ENCODE measurements at places on chromosomes 7 and 10. TPM values are rescaled to one million over a fixed set of nuclear protein-coding genes. Genes with fewer than 3 reads are reported as not detected.

GRCh38 chr7:80150611-80151273 lies 16.1 kb downstream of the GNAI1 start:
- no peaks in the 10 kb centered on the region for H3K36me3 ChIP-seq
- H3K4me1 ChIP-seq: peaks cover 89% of the 10 kb centered on the region
- DNase-seq: peak; percentile 61
- no peak overlapping the region for H3K27ac ChIP-seq
- no peaks in the 10 kb centered on the region for H3K27me3 ChIP-seq

DNA sequence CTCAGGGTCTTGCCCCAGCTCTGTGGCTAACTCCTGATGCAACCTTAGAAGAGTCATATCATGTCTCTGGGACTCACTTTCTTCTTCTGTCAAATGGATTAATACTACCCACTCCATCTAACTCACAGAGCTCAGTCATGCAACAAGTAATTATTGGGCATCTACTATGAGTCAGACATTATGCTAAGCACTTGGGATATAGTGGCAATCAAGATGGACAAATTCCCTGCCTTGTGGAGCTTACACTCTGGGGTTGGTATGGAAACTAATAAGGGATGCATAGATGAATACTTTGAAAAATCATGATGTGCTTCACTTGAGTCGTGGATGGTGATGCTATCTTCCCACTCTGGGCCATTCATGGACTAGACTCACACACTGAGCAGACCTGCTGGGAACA lies 88.9 kb downstream of the KCNMA1 start:
- DNase-seq: no peak
- H3K27me3 ChIP-seq: no peaks in the 10 kb centered on the region
- no peaks in the 10 kb centered on the region for H3K4me1 ChIP-seq
- H3K27ac ChIP-seq: no peak overlapping the region

DNA sequence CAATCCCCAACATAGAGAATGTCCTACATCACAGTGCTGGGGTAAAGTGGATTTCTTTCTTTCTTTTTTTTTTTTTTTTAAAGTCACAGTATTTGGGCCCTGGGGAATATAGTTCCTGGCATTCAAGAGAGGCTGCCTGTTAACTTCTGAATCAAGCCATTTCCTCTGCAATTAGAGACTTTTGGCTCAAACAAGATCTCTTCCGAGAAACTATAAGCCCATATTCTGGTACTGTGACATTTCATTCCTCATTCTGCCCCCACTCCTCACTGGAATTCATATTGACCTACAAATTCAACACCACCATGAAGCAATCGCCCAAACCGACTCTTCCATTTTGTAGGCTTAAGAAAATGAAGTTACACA lies 187.4 kb downstream of the PHTF2 start:
- no peak for DNase-seq
- no peaks in the 10 kb centered on the region for H3K27me3 ChIP-seq
- H3K4me1 ChIP-seq: no peaks in the 10 kb centered on the region
- no peaks in the 10 kb centered on the region for H3K36me3 ChIP-seq
- no peak overlapping the region for H3K4me3 ChIP-seq

- H3K4me3 ChIP-seq: no peak overlapping the region
- peak; percentile 46 for DNase-seq
- no peak overlapping the region for H3K27ac ChIP-seq
Measured at GRCh38 chr10:36888925-36889573, 236.3 kb upstream of the ANKRD30A start.

DNA sequence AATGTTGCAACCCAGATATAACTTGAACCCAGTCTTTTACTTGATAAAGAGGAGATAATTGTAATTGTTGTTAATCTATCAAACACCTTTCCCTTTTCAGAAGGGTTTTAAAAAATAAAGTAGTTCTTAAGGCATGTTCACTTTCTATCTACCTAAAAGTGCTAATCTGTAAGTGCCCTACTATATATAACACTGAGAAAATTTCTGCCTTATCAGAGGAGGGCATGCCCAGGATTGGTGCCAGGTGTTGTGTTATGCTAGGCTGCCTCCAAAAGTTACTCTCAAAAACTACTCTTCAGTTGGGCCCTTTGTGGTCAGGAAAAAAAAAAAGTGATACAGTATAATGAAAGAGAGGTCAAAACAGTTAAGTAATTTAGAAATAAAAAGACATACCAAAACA lies 36.3 kb downstream of the SMNDC1 start:
- H3K4me3 ChIP-seq: no peak overlapping the region
- H3K27ac ChIP-seq: no peak overlapping the region
- no peaks in the 10 kb centered on the region for H3K27me3 ChIP-seq
- no peak for DNase-seq

GRCh38 chr7:126840869-126841268 lies 411.9 kb downstream of the GRM8 start:
- H3K4me1 ChIP-seq: no peaks in the 10 kb centered on the region
- DNase-seq: no peak
- H3K27ac ChIP-seq: no peak overlapping the region
- H3K27me3 ChIP-seq: no peaks in the 10 kb centered on the region
- no peaks in the 10 kb centered on the region for H3K36me3 ChIP-seq

- no peak overlapping the region for H3K27ac ChIP-seq
- no peaks in the 10 kb centered on the region for H3K36me3 ChIP-seq
- no peak overlapping the region for H3K4me3 ChIP-seq
- no peak for DNase-seq
- H3K4me1 ChIP-seq: peaks cover 2% of the 10 kb centered on the region
Measured at GRCh38 chr10:1661416-1661815, 75.9 kb downstream of the ADARB2 start.

Gene MPLKIP
- total RNA-seq: 27.1 TPM

GRCh38 chr10:130338636-130339024 lies 202.4 kb downstream of the GLRX3 start:
- no peak for DNase-seq
- H3K36me3 ChIP-seq: no peaks in the 10 kb centered on the region
- no peaks in the 10 kb centered on the region for H3K4me1 ChIP-seq
- no peak overlapping the region for H3K4me3 ChIP-seq
- H3K27me3 ChIP-seq: peaks cover 3% of the 10 kb centered on the region
- H3K27ac ChIP-seq: no peak overlapping the region

Gene STEAP1
- total RNA-seq: 3.2 TPM

- no peak for DNase-seq
- no peaks in the 10 kb centered on the region for H3K36me3 ChIP-seq
Measured at GRCh38 chr7:76209310-76209709, 7.6 kb downstream of the SRRM3 start.

- H3K27ac ChIP-seq: no peak overlapping the region
- no peaks in the 10 kb centered on the region for H3K4me1 ChIP-seq
- no peaks in the 10 kb centered on the region for H3K27me3 ChIP-seq
- DNase-seq: no peak
- H3K4me3 ChIP-seq: no peak overlapping the region
- no peaks in the 10 kb centered on the region for H3K36me3 ChIP-seq
Measured at GRCh38 chr10:48492201-48492600, 112.7 kb downstream of the ARHGAP22 start.

DNA sequence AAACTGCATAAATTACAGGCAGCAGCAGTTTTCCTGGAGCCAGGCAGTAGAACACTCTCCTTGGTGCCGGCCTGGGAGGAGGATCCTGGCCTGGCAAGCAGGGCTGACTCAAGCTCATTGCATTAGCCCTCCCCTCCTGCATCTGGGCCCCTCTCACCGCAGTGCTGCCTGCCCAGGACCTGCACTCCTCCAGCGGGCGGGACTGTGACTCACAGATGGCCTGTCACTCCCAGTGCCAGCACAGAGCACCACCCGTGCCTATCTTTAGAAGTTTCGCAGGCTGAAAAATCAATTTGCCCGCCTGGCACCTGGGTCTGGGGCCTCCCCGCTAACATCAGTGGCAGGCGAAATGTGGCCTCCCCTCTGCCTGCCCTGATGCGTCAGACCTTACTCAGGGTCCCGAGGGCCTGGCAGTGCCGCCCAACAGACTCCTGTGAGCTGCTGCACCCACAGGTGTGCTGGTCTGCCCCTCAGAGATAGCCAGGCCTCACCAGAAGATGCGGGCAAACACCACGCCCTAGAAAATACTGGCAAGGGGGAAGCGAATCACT lies 123.8 kb downstream of the KCNMA1 start:
- H3K4me1 ChIP-seq: no peaks in the 10 kb centered on the region
- H3K27me3 ChIP-seq: no peaks in the 10 kb centered on the region
- no peaks in the 10 kb centered on the region for H3K36me3 ChIP-seq

DNA sequence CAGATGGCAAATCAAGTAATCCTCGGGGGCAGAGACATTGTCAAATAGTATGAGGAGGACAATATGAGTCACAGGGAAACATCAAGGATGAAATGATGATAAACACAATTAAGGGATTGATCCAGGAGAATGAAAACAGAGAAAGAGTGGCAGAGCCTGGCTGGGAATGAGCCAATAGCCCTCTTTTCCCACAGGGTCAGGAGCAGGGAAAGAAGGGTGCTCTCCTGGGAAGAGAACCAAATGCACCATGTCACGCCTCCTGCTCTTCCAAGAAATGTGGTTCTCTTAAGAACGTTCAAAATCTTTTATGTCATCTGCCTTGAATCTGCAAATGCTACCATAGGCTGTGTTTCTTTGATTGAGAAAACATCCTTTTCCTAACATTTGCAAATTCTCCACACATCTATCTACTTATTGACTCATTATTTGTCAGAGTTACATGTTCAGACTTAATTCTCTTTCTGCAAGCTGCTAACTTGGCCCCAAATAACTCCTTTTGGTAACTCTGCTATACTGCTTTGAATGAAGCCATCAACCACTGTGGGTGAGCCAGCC lies 50.6 kb downstream of the HIPK2 start:
- no peak for DNase-seq
- H3K27me3 ChIP-seq: no peaks in the 10 kb centered on the region
- peak overlapping the region; percentile 67 for H3K27ac ChIP-seq
- H3K4me1 ChIP-seq: peaks cover 23% of the 10 kb centered on the region
- H3K36me3 ChIP-seq: peaks cover 3% of the 10 kb centered on the region

DNA sequence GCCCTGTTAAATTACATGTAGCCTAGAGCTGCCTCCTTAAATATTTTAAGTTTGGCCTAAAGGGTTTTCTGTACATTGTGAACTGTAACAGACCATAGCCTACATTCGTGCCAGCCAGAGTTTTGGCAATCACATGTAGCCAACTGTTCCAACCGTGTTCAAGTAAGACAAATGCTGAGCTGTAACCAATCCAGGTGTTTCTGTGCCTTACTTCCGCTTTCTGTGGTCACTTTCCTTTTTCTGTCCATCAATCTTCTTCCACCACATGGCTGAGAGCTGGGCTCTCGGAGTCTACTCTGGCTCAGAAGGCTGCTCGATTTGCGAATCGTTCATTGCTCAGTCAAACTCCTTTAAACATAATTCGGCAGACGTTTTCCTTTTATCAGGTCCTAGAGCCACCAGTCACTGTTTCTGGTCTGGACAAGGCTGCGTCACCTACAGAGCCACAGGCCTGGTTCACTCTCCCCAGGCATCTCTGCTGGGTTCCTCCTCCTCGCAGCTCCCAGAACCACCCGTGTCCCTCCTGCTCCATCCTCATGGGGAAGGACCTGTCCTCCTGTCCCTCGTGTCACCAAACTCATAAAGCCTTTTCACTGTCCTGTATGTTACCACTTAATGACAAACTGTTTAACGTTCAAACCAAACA lies 158.0 kb upstream of the RHEB start:
- peak overlapping the region; percentile 74 for H3K27ac ChIP-seq
- no peak for DNase-seq
- H3K4me1 ChIP-seq: no peaks in the 10 kb centered on the region
- H3K27me3 ChIP-seq: no peaks in the 10 kb centered on the region

GRCh38 chr7:79272066-79272669 lies 181.3 kb downstream of the MAGI2 start:
- no peaks in the 10 kb centered on the region for H3K27me3 ChIP-seq
- H3K27ac ChIP-seq: no peak overlapping the region
- no peaks in the 10 kb centered on the region for H3K4me1 ChIP-seq
- no peak overlapping the region for H3K4me3 ChIP-seq
- DNase-seq: peak; percentile 44

Gene NPC1L1
- total RNA-seq: 0.03 TPM
